Pulmonary artery endothelial cell (primary cell): ENCODE measurements at places on chromosomes 3 and 15.

DNA sequence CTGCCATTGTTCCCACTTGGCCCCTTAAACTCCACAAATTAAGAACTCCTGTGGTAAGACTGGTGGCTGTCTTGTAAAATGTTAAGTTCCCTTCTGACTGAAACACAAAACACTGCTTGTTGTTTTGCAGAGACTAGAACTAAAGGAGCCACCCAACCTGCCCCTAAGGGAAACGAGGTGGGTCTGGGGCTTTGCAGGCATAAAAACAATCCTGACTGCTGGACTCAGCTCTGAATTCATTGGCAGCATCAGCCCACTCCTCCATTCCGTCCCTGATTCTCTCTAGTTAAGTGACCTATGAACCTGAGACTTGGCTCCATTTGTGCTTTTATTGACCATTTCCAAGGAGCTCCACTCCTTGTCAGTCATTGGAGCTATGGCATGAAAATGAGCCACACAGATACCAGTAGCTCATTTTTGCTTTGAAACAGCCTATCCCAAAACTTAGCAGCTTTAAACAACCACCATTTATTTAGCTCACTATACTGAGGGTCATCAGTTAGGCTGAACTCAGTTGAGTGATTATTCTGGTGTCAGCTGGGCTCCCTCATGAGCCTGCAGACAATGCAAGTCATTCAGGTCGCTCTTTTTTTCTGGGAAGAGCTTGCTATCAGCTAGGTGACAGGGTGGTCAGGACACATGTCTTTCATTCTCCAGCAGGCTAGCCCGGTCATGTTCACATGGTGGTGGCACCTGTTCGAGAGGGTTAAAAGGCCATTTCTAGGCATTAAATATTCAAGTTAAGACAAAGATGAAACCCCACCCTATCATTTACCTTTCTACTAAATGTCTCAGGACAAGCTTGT lies 175.1 kb upstream of the CTNNB1 start:
- no peak for DNase-seq

GRCh38 chr3:58464866-58465265 lies 27.0 kb upstream of the KCTD6 start:
- DNase-seq = no peak

DNA sequence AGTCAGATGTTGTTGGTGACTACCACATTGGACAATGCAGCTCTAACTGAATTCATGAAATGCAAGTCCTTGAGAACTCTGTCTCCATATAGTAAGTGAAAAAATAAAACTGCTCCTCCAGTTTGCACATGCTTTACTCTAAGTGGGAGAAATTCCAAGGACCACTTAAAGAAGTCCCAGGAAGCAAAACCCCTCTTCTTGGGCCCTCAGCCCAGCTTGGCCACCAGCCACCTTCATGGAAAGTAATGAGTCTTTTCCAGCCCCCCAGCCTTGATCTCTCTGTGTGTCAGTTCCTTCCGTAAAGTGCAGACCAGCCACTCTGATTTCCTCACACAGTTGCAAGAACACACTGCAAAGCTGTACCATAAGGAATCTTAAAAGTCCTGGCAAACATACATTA lies 34.5 kb downstream of the DAPK2 start:
- DNase-seq = no peak

- peak; percentile 75 for DNase-seq
These were observed 51.6 kb upstream of the CP start for GRCh38 chr3:149273096-149273751.

- DNase-seq = no peak
These were observed 161.1 kb upstream of the BCL6 start for GRCh38 chr3:187906416-187906815.

- no peak for DNase-seq
These were observed 492 bp downstream of the TMCC1 start for GRCh38 chr3:129892857-129893580.

- DNase-seq = no peak
These were observed 4.4 kb downstream of the MBD4 start for GRCh38 chr3:129435367-129435766.

- DNase-seq = no peak
These were observed 87.2 kb upstream of the NMNAT3 start for GRCh38 chr3:139764936-139765335.

GRCh38 chr3:51307458-51307857 lies 77.6 kb upstream of the MANF start:
- no peak for DNase-seq

GRCh38 chr3:78881501-78881900 lies 886.3 kb downstream of the ROBO1 start:
- DNase-seq = no peak

GRCh38 chr3:62318752-62319569 lies 54.4 kb downstream of the FEZF2 start:
- DNase-seq = peak; percentile 39

DNA sequence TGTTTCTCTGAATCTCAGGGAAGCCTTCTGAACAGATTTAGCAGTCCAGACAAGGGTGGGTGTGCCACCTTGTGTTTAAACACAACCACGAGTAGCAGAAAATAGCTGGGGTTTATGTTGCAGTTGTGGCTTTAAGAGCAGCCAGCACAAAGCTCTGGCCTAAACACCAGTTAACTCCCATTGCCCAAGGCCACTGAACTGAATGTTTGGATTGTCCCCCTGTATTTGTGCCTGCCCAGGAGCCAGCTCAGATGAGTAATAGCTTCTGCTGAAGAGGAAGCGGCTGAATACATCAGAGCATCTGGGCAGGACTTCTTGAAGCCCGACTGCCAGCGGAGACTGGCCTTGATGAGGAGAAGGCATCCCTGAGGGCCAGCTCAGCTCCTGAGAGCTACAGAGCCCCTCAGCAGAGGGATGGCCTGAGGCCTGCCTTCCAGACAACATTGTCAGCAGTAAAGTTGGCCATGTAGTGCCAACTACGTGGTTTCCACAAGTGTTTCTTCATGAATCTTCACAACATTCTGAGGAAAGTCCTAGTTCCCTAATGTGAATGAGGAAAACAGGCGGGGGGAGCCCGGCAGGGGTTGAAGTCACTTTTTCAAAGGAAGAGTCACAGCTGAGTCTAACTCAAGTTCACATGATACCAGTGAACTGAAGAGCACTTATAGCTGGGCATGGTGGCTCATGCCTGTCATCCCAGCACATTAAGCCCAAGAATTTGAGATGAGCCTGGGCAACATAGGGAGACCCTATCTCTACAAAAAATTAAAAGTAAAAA lies 65.8 kb upstream of the ZBTB38 start:
- DNase-seq = no peak

DNA sequence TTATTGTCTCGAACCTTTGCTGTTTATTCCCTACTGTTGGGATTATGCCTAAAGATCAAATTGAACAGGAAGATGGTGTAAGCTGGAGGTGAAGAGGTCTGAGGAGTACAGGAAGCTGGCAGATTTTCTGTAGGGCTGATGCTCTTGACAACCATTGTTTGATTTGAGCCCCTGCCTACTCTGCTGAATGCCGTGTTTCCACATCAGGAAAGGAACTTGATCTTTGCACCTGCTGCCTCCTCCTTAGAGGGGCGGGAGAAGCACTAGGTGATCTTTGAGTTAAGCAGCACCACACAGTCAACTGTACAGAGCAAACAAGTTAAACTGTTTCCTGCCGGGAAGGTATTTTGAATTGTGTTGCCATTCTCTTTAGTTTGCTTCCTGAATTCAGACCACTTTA lies 364.6 kb upstream of the EPHA6 start:
- no peak for DNase-seq

DNA sequence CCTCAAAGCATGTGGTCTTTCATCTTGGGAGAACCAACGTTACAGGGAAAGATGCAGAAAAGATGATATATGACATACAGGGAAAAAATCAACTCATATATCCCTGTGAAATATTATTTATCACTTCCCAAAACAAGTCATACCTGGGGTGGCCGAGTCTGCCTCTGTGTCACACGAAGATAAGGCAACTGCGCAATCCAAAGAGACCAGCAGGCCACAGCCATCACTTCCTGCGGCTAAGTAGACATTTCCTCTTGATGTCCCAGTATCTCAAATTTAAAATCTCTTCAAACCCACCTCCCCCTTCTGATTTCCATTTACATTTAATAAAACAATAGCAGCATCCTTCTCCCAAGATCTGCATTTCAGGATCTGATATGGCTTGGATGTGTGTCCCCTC lies 71.5 kb downstream of the IGF2BP2 start:
- no peak for DNase-seq

- no peak for DNase-seq
These were observed 18.7 kb downstream of the PAQR5 start for GRCh38 chr15:69317392-69317841.

- DNase-seq = no peak
These were observed 141.7 kb downstream of the C3orf38 start for GRCh38 chr3:88291486-88291885.

DNA sequence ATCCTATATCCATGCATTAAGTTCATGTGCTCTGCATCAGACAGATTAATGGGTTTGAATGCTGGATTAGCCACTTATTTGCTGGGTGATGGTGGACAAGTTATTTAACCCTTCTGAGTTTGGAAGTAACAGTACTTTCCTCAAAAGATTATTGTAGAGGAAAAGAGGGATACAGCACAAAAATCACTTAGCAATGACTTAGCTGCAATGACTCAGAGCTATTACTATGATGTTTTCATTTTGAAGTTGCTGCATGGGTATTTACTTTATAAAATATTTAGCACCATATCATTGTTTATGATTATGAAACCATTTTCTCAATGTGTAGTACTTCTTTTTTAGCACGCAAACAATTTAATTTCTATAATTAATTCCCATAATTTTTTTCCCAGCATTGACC lies 248.4 kb downstream of the MYRIP start:
- no peak for DNase-seq

GRCh38 chr3:185311991-185312390 lies 50.9 kb upstream of the MAP3K13 start:
- DNase-seq = no peak

- DNase-seq = no peak
These were observed 48.8 kb downstream of the STRIT1 start for GRCh38 chr3:155244699-155245098.

DNA sequence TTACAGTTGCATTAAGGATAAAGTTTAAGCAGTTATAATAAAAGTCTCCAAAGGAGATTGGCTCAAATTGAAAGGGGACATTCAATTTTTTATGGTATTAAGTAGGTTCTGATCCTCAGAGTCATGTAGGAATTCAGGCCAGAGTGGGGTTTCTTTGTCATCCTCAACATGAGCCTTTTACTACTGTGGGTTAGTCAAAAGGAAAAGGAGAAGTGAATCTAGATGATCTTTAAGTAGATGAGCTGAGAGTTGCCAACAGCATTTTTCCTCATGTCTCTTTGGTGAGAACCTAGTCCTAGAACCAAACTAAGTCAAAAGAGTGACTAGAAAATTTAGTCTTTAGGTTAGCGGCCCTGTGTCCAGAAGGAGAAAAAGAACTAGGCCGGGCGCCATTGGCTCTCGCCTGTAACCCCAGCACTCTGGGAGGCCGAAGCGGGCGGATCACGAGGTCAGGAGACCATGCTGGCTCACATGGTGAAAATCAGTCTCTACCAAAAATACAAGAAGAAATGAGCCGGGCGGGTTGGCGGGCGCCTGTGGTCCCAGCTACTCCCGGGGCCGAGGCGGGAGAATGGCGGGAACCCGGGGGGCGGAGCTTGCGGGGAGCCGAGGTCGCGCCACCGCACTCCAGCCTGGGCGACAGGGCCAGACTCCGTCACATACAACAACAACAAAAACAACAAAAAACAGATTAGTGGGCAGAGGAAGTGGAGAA lies 4.2 kb upstream of the CHL1 start:
- DNase-seq = no peak

GRCh38 chr3:45746165-45746776 lies 50.1 kb downstream of the SLC6A20 start:
- no peak for DNase-seq

DNA sequence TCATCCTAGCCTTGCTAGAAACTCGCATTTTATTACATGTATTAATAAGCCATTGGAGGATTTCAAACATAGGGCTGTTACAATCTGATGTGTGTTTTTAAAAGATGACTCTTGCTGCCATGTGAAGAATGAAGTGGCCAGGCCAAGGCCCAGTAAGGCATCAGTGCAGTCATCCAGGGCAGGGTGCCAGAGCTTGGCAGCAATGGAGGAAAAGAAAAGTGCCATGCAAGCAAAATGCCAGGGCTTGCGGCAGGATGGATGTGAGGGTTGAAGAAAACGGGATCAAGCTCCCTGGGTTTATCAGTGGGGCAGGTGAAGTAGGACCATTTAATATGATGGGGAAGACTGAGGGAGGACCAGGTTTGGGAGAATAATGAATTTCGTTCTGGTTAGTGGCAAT lies 183.6 kb downstream of the MINAR1 start:
- DNase-seq = no peak

GRCh38 chr3:112619295-112619694 lies 21.6 kb downstream of the CCDC80 start:
- no peak for DNase-seq

GRCh38 chr3:13850161-13850945 lies 29.5 kb downstream of the WNT7A start:
- DNase-seq = no peak

DNA sequence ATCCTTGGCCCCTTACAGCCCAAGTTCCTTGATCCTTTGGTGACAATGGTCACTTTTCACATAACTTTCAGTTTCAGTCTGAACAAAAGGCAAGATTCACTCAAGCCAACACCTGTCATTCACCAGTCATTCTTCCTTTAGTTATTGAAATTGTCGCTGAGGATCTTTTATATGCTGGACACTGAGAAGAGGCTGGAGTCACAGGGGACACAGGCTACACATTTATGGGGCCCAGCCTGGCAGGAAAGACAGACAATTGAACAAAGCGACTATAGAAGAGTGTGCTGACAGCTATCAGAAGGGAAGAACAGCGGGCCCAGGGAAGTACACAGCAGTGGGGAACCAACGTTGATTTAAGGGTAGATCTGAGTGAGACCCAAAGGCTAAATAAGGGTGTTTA lies 69.8 kb upstream of the PROK2 start:
- no peak for DNase-seq

- DNase-seq = no peak
These were observed at the start of gene TRANK1 for GRCh38 chr3:36944641-36945270. Gene TRANK1, minus strand, starts transcription at chr3:36945054. Its CDS starts 245 bp downstream, at chr3:36944809.

DNA sequence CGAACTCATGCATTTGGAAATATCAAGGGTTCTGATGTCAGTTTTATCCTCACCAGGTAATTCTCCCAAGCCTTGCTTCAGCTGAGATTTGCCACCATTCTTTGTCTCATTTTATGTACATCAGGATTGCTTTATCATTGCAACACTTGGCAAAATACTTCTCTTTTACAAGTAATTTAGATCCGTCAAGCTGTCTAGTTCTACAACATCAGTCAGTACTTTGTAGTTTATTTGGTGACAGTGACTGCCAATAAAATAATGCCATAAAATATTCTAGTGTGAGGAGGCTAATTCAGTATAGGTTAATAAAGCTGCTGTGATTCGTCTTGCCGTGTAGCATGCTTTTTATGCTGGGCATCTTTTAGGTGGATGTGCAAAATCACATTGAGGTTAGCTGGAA lies 565.3 kb upstream of the SGO1 start:
- no peak for DNase-seq
